ENCODE measurements at places on chromosomes 2 and 18. TPM values are rescaled to one million over a fixed set of nuclear protein-coding genes. Genes with fewer than 3 reads are reported as not detected.

The CHST9 gene
- polyA plus RNA-seq: not detected

The CYP27C1 gene
- 0.07 TPM for polyA plus RNA-seq

The C2orf78 gene
- polyA plus RNA-seq: not detected

The CRYGC gene
- not detected for polyA plus RNA-seq

The IL1F10 gene
- polyA plus RNA-seq: not detected

The HOXD8 gene
- 0.05 TPM for polyA plus RNA-seq

The FABP1 gene
- not detected for polyA plus RNA-seq

The UGT1A8 gene
- not detected for polyA plus RNA-seq

The KCNG2 gene
- polyA plus RNA-seq: 0.53 TPM

The DSC1 gene
- polyA plus RNA-seq: not detected

The EVX2 gene
- not detected for polyA plus RNA-seq

The TUBA3D gene
- not detected for polyA plus RNA-seq

The C2orf80 gene
- not detected for polyA plus RNA-seq

The LOXHD1 gene
- not detected for polyA plus RNA-seq

The EMX1 gene
- polyA plus RNA-seq: not detected

The LHCGR gene
- 0.12 TPM for polyA plus RNA-seq

The PRSS56 gene
- polyA plus RNA-seq: not detected

The FAP gene
- 116 TPM for polyA plus RNA-seq

The FAM228A gene
- 4.3 TPM for polyA plus RNA-seq

The CFAP210 gene
- not detected for polyA plus RNA-seq

The OR6B2 gene
- polyA plus RNA-seq: not detected

The RFX8 gene
- 4.3 TPM for polyA plus RNA-seq

The LINC00305 gene
- polyA plus RNA-seq: not detected

The ERICH2 gene
- polyA plus RNA-seq: not detected

The GPR55 gene
- polyA plus RNA-seq: not detected

The MC2R gene
- not detected for polyA plus RNA-seq

The DUSP2 gene
- 0.26 TPM for polyA plus RNA-seq

The FIGN gene
- 1.3 TPM for polyA plus RNA-seq

The CPO gene
- not detected for polyA plus RNA-seq

The ZNF519 gene
- polyA plus RNA-seq: 2.7 TPM

The MGAT4A gene
- polyA plus RNA-seq: 0.08 TPM

The NAT8 gene
- not detected for polyA plus RNA-seq

The UGT1A7 gene
- not detected for polyA plus RNA-seq

The CHRND gene
- not detected for polyA plus RNA-seq

The TUBB8B gene
- not detected for polyA plus RNA-seq

Measured in fibroblast of lung (primary cell).